Stimulated activated CD8-positive, alpha-beta memory T cell treated with anti-CD3 and anti-CD28 coated beads, Interleukin-7, amount 100 ng/mL, for 24 hours (primary cell): ENCODE measurements at places on chromosomes 7 and 10.

GRCh38 chr7:76998285-76998589 lies 33.9 kb downstream of the SPDYE17 start:
- no peak for DNase-seq

DNA sequence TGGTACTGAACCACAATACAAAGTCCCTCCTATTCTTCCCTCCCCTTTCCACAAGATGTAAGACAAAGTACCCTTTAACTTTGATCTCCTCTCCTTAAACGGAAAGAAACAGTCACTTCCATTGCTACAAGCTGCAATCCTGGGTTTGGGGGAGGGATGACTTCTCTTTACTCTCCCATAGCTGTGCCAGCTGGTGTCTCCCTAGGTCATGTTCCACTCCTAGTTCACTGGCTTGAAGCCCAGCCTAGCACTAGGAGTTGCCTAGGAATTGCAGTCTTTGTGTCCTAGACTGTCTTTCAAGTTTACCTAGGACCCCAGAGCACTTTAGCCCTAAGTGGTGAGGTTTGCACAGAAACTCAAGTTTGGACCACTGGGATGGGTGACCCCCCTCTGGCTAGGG lies 311.1 kb downstream of the HPSE2 start:
- no peak for DNase-seq

GRCh38 chr7:41824284-41824683 lies 121.4 kb upstream of the INHBA start:
- DNase-seq = no peak

DNA sequence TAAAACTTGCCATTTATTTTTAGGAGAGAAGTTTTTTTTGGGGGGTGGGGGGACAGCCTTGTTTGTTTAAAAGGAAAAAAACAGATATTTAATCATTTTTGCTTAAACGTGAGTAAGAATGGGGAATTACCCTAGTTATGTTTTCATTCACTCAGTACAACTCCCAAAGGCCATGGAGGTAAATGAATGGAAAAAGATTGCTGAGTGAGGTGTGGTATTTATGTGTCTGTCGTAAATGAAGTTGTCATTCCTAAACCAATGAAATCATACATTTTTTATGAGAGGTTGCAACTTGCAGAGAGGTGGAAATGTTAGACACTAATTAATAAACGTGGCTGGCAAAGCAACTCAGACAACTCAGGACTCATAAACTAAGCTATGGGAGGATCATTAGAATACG lies 218.1 kb downstream of the CELF2 start:
- no peak for DNase-seq

GRCh38 chr7:128135515-128136214 lies 104.4 kb upstream of the LRRC4 start:
- DNase-seq = peak; percentile 27

DNA sequence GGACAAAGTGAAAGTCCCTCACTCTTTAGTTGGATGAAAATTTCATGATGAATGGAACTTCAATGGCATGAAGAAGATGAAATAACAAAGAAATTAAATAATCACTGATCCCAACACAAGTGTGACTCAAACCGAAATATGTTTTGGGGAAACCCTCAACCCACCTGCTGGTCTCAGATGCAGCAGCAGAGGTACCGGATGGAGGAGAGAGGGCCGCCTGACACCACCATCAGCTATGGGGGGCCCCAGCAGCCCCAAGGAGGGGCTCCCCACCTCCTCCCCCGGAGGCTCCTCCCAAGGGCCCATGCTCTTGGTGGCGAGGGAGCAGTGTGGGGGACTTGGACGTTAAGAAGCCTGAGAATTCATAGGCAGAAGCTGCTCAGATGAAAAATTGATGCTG lies 137.2 kb upstream of the ADARB2 start:
- no peak for DNase-seq

GRCh38 chr10:29345144-29345909 lies 56.5 kb downstream of the LYZL1 start:
- DNase-seq = no peak

- peak; percentile 27 for DNase-seq
These were observed 76.1 kb upstream of the CPXM2 start for GRCh38 chr10:123967626-123968243.

- no peak for DNase-seq
These were observed 39.2 kb downstream of the PTPRE start for GRCh38 chr10:127945948-127946711.

- DNase-seq = no peak
These were observed 67.3 kb downstream of the OGDH start for GRCh38 chr7:44673771-44674170.

GRCh38 chr7:133941496-133941895 lies 185.6 kb upstream of the LRGUK start:
- no peak for DNase-seq

DNA sequence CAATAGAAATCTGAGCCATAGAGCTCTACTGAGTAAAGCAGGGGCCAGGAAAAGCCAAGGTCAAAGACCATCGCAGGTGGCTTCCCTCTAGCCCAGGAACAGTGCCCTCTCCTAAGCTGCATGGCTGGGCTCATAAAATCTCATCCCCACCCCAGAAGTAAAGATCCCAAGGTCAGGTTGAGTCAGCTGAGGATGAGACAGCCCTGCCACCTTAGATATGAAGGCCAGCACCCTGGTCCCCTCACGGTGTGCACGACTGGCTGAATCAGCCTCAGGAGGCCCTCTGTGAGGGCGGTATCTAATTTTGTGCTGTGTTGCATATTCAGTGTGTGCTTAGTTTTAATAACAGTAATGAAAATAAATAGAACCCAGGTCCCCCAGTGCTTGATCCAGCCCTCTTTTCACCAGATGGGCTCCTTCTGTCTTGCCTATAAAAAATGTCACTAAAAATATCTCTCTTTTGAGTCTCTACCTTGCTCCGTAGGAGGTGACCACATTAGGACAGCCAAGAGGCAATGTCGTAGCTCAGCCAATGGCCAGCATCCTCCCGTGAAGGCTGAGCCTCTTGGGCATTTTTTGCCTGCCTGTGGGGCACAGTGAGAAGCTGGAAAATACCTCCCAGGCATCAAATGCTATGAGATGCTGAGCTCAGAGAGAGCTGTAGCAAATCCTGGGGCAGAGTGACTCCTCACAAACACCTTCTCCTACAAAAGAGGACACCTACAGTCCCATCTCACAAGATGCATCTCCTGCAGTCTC lies 424.0 kb downstream of the PLXNA4 start:
- DNase-seq = no peak

- no peak for DNase-seq
These were observed 150.9 kb downstream of the SND1 start for GRCh38 chr7:127802845-127803244.

- DNase-seq = no peak
These were observed 86.5 kb downstream of the FOXL3 start for GRCh38 chr7:376306-377079.

DNA sequence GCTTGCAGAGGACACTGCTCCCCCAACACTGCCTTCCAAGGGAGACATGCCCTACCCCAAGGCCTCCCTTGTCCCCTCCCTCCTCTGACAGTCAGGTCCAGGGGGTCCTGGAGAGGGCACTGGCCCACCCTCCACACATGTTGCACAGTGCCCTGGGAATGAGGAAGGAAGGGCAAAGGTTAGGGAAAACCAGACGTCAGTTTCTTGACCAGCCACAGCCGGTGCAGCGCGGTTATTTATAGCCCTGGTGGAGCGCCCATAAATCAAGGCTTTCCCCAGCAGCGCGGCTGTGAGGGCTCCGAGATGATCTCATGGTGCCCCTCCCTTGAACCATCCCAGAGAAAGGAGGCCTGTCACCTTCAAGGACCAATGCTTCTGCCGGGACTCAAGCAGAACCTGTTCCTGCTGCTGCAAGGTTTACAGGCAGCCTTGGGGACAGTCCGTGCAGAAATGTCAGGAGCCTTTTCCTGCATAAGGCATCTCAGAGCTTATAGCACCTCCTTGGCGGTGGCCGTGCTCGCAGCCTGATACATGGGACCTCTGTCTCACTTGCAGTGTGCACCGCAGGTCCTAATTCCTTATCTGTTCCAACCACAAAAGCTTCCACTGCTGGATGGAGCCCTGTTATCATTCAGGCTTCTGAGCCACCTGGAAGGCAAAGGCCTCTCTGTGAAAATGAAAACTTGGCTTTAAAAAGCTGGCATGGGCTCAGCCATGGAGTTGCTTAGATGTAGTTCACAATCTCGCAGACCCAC lies 127.3 kb downstream of the LHPP start:
- no peak for DNase-seq

GRCh38 chr7:40717242-40717641 lies 582.4 kb downstream of the SUGCT start:
- no peak for DNase-seq

GRCh38 chr10:24716295-24716694 lies 7.4 kb downstream of the ARHGAP21 start:
- DNase-seq = no peak

DNA sequence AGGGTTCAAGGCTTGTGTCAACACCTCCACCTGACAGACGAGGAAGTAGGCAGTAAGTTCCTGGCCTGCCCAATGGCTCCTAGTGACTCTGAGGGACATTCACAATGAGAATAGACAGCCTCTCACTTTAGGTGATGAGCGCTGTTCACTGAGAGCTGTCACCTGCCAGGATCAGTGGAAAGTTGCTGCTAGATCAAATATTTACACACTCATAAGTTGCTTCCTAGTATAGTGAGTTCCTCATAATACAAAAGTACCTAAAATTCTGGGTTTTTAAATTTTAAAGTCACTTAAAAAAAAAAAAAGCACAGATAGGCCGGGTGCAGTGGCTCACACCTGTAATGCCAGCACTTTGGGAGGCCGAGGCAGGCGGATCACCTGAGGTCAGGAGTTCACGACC lies 320.8 kb downstream of the PRPF18 start:
- no peak for DNase-seq

GRCh38 chr7:142654398-142654797 lies 94.9 kb upstream of the PRSS1 start:
- DNase-seq = no peak

GRCh38 chr10:80497187-80498077 lies 40.3 kb upstream of the SH2D4B start:
- no peak for DNase-seq

DNA sequence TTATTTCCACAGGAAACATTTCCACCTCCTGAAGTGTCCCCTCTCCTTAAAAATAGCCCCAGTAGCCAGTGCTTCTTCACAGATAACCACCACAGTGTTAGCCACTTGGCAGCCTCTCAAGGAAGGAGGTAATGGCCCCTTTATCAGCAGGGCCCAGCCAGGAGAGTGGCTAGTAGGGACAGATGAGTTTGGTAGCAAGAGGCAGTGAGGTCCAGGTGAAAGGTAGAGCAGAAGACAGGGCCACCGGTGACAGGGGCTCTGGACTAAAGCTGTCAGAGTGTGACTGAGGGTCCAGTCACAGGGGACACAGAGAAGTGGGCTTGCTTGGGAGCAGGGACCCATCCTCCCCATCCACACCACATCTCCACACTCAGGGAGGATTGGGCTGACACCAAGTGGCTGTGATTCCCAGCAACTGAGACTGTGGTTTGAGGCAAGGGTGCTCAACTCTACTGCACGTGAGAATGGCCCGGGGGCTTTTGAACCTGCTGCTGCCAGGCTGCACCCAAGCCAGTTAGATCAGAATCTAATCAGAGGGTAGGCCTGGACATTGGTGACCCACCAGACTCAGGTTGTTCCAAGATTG lies 52.2 kb downstream of the C10orf120 start:
- DNase-seq = no peak

GRCh38 chr10:114173921-114174694 lies at the start of gene CCDC186:
Gene CCDC186 (minus strand): TSS chr10:114174203. CDS start chr10:114163268, 10,935 bp downstream.
- peak; percentile 94 for DNase-seq

DNA sequence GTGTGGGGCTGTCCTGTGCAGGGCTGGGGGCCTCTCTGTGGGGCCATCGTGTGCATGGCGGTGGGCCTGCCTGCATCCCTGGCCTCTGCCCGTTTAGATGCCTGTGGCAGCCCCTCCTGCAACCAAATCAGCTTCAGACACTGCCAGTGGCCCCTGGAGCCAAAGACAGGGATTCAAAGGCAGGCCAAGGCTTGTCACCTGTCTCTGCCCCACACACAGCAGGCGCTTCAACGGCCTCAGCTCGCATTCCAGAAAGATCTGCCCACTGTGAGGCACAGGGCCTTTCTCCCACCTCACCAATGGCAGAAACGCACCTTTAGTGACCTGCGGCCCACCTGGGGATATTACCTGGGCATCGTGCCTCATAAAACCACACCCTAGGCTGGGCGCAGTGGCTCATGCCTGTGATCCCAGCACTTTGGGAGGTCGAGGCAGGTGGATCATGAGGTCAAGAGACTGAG lies 46.0 kb downstream of the INSIG1 start:
- DNase-seq = no peak

- DNase-seq = no peak
These were observed 132.4 kb downstream of the SEPTIN14 start for GRCh38 chr7:55730197-55730596.

DNA sequence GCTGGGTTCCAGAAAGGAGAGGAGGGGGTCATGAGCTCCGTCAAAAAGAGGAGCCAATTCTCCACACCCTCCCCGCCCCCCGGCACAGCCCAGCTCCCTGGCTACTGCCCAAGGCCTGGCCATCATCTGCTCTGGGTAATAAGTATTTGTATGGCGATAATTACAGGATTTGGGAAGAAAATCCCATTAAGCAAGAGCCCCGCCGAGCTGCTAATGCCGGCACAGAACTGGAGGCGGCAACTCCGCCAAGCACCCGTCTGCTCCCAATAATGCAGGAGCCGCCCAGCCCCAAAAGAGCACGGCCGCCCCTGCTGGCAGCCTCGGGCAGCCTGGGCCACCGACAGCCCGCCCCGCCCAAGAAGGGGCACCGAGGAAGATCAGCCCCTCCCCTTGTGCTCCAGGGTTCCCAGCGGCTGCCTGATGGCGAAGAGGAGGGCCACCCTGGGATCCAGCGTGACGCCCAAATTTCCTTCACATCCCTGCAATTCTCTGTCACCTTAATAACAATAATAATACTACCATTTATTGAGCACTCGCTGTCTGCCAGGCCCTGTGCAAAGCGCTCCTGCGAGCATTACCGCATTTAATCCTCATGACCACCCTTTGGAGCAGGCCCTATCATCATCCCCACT lies 5.9 kb downstream of the SLIT1 start:
- no peak for DNase-seq

- DNase-seq = no peak
These were observed 104.9 kb downstream of the CDK6 start for GRCh38 chr7:92731335-92732063.

GRCh38 chr10:132455986-132456847 lies 59.2 kb downstream of the PWWP2B start:
- DNase-seq = no peak

GRCh38 chr7:7816084-7816483 lies 97.7 kb upstream of the RPA3 start:
- no peak for DNase-seq

DNA sequence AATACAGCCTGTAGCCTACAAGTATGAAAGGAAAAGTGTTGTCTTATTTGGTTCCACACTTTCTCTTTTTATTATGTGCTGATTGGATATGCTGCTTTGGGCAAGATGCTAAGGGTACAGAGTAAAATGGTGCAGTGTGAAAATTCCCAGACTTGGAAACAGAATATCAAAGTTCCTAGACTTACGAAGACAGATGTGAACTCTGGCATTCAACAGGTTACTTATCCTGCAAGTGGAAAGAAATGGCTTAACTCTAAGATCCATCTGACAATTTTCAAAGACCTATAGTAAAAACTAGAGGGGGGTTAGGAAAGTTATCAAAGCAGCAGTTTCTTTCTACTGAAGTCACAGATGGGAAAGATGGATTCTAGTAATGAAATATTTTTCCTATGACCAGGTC lies 24.1 kb downstream of the CUTC start:
- DNase-seq = no peak
